ENCODE measurements at places on chromosomes 4 and X.

- DNase-seq, result no peak
Measured at GRCh38 chr4:5930456-5930855, 37.6 kb upstream of the CRMP1 start.

DNA sequence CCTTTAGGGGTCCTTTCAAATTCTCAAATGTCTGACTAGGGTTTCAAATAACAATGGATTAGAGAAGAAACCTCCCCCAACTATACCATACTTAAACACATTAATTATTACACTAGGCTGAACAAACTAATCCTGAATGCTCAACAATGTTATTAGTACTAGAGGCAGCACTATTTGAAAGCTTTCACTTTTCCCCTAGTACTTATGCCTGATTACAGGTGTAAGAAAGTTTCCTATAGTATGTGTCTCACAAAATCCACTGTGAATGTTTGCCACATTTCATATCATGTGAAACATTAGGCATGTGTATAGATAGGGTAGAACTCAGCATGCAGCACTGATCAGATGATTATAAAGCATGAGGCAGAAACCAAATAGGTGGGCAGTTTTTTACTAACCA, 336.2 kb downstream of the ZNF674 start:
- DNase-seq, result no peak

GRCh38 chr4:96519291-96519690, 679.4 kb downstream of the PDHA2 start:
- DNase-seq, result no peak

- DNase-seq, result no peak
Measured at GRCh38 chr4:188417181-188417580, 277.9 kb downstream of the TRIML1 start.

DNA sequence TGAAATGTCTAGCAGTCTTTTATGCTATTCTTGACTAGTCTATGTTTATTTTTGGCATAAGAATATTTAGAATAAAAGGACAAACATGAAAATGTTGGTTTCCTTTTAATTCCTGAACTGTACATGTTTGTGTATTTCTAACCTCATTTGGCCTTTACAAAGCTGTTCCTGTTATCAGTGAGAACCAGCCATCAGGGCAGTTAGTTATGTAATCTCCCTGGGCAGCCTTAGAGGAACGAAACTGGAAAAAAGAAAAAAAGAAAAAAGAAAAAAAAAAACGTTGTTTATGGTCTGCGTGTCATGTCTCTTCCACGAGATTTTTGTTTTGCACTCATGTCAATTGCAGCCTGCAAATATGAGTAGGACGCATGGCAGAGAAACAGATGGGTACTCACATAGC, 193.7 kb downstream of the MAGEB5 start:
- DNase-seq, result no peak

GRCh38 chr4:169070071-169070894, 60.2 kb upstream of the CBR4 start:
- peak; percentile 94 for DNase-seq

GRCh38 chr4:185809121-185809520, 2.9 kb downstream of the SORBS2 start:
- DNase-seq, result no peak

- no peak for DNase-seq
Measured at GRCh38 chrX:41688156-41688555, 617 bp upstream of the GPR34 start.

GRCh38 chr4:142278171-142278570, 567.9 kb downstream of the INPP4B start:
- peak; percentile 55 for DNase-seq

- peak; percentile 57 for DNase-seq
Measured at GRCh38 chrX:22237479-22237878, 35.2 kb upstream of the CBLL2 start.

GRCh38 chr4:20889901-20890300, 189.6 kb downstream of the PACRGL start:
- peak; percentile 21 for DNase-seq

DNA sequence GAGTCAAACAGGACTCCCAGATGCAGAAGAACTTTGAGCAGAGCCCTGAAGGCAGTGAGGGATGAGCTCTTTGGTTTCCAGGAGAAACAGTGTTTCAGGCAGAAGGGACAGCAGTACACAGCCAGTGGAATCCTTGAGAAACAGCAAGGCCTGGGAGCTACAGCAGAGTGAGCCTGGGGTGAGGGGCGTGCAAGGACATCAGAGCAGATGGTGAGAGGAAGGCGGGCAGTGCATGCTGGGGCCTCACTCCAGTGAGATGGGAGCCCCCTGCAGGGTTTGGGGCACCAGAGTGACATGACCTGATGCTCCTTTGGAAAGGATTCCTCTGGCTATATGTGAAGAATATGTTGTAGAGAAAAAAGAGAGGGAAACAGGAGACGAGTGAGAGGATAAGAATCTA, 98.1 kb upstream of the EGFL6 start:
- DNase-seq, result peak; percentile 19

DNA sequence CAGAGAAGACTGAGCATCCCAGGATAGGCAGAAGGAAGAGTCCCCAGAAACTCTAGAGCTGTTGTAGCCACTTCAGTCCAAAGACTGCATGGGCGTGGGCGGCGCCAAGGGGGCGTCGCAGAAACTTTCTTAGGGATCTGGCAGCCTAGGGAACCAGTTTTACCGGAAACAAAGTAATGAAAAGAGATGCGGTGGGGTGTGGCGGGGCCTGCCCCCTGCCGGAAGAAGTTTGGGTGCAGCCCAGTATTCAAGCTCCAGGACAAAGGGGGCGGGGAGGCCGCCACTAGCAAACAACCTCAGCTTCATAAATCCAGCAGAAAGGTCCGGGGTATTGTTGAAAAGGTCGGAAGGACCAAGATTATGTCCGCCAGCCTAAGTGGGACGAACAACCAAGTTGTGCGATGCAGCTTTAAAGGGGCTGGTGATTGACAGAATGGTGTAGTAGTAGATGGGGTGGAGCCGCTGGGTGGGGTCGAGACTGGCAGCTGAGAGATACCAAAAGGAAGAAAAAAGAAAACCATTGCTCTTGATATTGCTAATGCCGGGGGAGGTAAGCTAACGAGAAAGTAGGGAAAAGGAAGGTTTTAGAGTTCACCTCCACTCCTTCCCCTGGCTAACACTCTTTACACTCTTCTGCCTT, 190.5 kb downstream of the RRAGB start:
- peak; percentile 36 for DNase-seq

DNA sequence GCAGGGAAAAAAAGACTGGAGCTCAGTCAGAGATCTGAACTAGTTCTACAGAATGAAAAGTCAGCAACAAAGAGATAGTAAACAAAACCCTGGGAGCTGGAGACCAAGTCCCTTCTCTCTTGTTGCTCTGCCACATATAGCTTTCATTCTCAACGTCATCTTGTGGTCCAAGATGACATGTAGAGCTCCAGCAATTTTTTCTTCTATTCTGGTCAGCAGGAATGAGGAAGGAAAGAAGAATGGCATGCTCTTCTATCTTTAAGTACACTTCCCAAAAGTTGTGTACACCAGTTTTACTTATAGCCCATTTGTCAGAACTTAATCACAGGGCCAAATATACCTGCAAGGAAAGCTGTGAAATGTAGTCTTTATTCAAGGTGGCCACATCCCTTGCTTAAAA, 45.6 kb downstream of the RAP2C start:
- DNase-seq, result no peak

- DNase-seq, result no peak
Measured at GRCh38 chrX:55841962-55842752, 124.6 kb downstream of the RRAGB start.

GRCh38 chr4:139319571-139319970, 17.3 kb upstream of the NDUFC1 start:
- DNase-seq, result no peak

DNA sequence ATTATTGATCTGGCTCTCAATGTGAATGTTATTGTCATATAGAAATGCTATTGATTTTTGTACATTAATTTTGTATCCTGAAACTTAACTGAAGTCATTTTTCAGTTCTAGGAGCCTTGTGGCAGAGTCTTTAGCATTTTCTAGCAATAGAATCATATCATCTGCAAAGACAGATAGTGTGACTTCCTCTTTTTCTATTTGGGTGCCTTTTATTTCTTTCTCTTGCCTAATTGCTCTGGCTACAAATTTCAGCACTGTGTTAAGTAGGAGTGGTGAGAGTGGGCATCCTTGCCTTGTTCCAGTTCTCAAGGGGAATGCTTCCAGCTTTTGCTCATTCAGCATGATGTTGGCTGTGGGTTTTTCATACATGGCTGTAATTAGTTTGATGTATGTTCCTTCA, 102.7 kb downstream of the SH3BGRL start:
- DNase-seq, result no peak

- no peak for DNase-seq
Measured at GRCh38 chrX:46695491-46695890, 63.4 kb downstream of the SLC9A7 start.

DNA sequence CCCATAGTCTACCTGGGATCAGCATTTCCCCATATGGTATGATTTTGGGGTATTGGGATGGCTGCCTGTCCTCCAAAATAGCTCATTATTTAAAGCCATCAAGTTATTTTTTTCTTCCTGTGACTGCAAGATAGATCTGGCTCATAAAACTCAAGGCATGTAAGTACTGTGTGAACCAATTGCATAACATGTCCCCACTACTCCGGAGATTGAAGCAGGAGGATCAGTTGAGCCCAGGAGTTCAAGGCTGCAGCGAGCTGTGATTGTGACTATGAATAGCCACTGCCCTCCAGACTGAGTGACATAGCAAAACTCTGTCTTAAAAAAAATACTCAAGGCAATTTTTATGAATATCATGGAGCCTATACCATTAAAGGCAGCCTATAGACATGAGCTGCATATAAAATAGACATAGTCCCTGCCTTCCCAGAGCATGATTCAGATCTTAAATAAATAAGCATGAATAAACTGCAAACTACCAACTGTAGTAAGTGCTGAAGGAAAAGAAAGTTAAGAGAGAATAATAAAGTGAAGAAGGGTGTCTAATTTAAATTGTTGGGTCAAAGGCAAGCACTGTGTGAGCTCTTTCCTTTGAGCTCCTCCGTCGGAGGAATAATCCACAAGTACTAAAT, 16.9 kb upstream of the MMAA start:
- no peak for DNase-seq

DNA sequence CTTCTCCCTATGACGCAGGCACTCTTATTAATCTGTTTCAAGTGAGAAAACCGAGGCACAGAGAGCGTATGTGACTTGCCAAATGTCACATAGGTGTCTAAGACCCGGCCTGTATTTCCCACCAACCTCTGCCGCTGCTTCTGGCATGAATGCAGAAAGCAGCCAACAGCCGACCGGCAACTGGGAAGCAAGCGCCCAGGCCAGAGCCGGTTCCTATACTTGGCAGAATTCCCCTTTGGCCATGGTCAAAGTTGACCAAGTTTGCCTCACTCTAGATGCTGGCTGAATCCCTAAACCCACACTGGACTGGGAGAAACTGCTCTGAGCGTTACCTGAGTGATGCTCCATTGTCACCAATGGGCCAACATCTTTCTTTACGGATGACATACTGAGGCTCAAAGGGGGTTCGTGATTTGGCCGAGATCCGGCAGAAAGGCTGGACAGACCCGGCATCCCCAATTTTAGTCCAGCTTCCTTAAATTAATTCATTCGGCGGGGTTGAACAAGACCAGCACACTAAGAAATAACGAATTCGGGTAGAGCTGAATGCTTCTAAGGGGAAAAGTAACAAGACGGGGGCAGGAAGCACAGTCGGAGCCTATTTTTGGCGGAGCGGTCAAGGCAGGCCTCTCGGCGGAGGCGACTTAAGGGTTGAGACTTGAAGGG, 11.2 kb downstream of the MSX1 start:
- no peak for DNase-seq

- DNase-seq, result no peak
Measured at GRCh38 chr4:2322227-2322626, 60.3 kb upstream of the MXD4 start.

DNA sequence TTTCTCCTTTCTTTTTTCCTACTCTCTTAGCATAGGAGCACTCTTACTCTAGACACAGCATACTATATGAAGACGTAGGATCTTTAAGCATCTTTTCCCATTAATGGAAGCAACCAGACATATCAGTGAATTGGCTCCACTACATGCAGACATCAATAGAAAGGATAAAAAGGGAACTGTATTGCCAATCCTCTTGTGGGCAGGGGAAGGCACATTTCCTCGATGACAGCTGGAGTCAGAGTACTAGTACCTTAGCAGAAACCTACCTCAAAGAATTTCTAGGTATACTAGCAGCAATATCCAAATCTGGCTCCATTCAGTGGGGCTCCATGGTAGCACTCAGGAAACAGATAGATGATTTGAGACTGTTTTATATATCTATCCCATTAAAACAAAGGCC, 20.1 kb downstream of the CYBB start:
- no peak for DNase-seq

- DNase-seq, result no peak
Measured at GRCh38 chr4:144649646-144650045, 3.7 kb downstream of the HHIP start.

GRCh38 chrX:149491812-149492211, 13.3 kb downstream of the IDS start:
- DNase-seq, result no peak

DNA sequence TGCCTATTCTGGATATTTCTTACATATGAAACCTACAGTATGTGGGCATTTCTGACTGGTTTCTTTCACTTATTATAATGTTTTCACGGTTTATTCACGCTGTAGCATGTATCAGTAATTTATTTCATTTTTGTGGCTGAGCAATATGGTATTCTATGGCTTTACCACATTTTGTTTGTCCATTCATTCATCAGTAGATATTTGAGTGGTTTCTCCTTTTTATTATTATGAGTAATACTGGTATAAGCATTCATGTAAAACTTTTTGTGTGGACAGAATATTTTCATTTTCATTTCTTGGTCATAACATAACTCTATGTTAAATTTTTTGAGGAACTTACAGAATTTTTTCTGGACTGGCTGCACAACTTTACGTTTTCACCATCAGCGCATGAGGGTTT, 122.7 kb upstream of the PABPC5 start:
- DNase-seq, result no peak

GRCh38 chrX:37083880-37084279, 75.7 kb downstream of the FAM47C start:
- no peak for DNase-seq

- peak; percentile 22 for DNase-seq
Measured at GRCh38 chr4:92387459-92388069, 83.8 kb downstream of the GRID2 start.

DNA sequence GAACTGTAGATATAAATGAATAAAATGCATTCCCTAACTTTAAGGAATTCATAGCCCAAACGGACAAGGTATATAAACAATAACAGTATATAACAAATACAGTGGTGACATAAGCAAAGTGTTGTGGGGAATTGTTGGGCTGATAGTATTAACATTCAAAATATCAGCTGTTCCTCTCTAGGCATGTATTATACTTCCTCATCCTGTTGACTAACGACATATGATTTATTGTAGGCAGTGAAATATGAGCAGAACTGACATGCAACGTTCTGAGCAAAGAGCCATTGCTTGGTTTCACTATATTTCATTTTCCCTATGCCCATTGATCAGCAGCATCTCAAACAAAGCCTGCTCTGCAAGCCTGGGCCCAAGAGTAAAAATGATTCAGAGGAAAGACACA, 143.9 kb downstream of the PTCHD1 start:
- DNase-seq, result peak; percentile 1

- no peak for DNase-seq
Measured at GRCh38 chr4:128661479-128661878, 148.0 kb upstream of the JADE1 start.
